ENCODE measurements at places on chromosomes 12 and 14.
A peak's percentile ranks its signal among the peaks of the same experiment; 100 is the strongest.

- DNase-seq = no peak
Observed at GRCh38 chr12:93970900-93971688, 177.3 kb upstream of the PLXNC1 start.

DNA sequence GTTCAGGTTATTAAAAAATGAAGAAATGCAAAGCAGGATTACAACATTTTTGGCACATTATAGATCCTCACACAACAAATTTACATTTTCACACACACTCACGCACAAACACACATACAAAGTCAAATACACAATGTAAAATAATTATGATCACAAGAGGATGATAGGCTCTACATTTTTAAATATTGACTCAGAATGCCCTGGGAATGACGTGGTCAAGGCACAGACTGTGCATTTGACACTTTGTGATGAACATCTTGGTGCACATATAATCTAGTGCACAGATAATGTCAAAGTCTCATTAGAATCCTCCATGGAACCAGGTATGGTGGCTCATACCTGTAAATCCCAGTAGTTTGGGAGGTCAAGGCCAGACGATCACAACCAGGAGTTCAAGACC is 49.4 kb downstream of the DPF3 start:
- DNase-seq = no peak

DNA sequence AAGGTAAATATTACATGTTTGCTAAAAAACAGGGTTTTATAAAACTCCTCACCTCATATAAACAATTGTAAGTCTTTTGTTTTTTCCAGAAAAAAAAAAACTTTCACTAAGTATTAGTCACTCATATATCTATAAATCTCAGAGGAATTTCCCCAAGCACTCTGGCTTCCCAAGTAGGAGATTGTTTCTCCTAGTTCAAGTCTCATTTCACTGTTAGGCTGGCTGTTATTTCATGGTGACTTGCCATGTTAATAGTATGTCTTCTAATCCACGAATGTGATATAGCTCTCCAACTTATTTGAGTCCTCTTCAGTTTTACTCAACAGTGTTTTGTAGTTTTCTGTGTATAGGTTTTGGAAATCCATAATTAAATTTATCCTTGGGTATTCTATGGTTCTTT is 61.6 kb downstream of the CAPZA3 start:
- no peak for DNase-seq

DNA sequence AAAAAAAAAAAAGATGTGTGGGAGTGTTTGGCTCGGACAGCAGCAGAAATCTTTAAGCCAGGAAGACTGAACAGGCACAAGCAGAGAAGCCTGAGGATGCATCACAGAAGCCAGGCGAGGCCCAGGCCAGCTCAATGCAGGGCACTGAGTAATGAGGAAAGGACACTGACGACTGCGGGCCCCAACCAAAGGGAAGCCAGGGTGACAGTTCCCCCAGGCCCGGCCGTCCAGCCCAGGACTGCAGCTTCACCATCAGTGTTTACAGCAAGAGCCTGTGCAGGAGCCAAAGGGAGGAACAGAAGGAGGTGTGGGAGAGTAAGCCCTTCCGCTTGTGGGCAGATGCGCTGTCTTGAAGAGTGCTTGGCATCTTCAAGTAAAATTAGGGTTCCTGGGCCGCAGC is 205.3 kb upstream of the SFSWAP start:
- DNase-seq = no peak

DNA sequence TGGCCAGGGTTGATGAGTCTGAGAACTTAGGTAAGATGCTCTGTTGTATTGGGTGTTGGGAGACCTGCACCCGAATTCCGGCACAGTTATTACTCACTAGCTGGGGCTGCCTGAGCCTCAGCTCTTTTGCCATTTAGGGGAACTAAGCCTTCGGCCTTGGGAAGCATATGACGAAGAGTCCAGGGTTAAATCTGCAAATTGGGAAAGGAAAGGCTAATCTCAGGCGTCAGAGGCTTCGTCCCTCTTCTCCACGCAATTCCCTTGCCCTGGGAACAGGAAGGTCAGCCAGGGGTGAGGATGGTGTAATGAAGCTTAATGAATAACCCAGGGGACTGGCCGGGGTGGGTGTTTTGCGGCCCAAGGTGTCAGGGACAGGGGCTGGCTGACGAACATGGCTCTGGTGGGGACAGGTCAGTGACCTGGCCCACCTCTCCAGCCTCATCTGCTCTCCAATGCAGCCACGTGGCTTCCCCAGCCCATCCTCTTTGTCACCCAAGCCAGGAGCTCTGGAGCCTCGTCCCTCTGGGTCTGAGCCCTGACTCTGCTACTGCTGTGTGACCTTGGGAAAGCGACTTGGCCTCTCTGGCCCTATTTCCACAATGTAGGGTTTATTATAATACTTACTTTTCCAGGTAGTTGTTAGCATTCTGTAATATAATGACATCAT is 3.8 kb upstream of the SDSL start:
- DNase-seq = no peak

DNA sequence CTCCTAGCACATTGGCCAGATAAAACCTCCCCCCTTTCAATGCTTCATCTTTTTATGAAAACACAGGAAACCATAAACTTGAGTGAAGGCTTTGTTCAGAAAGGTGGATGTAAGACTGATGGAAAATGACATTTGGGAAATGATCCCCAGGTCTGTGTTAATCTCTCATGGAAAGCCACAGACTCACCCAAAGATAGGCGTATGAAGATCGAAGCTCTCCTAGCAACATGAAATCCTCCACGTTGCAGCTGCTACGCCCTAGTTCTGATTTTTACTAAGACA is 63.4 kb upstream of the PTGR2 start:
- no peak for DNase-seq

- no peak for DNase-seq
Observed at GRCh38 chr14:94823556-94824341, 53.8 kb upstream of the GSC start.

DNA sequence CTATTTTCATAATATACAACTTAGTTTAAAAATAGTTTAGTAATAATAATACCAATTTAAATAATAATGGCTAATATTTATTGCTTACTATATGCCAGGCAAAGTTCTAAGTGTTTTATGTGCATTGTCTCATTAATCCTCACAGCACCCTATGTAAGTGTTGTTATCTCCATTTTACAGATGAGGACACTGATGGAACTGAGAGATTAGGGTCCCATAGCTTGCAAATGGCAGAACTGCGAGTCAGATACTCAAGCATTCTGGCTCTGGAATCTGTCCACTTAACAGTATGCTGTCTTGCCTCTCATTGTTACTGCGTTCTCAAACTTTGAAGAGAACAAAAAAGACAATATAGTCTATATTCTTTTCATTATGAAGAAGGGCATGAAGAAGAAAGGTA is 19.0 kb downstream of the AP5M1 start:
- no peak for DNase-seq

- DNase-seq = no peak
Observed at GRCh38 chr12:100767371-100767770, 27.2 kb upstream of the ANO4 start.

DNA sequence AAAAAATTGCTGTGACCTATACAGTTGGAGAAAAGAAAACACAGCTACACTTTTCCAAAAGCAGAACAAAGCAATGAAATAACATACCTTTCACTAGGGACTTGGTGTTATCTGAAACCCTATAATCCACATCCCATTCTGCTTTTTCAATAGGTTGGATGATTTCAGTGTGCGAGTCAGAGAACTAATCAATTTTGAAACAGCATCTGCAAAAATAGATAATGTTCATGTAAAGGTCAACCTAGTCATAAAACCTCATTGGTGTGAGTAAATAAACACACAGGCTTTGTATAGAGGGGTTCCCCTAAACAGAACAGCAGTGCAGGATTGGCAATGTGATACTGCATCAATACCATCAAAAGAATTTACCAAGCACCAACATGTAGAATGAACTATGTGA is 173.0 kb upstream of the G2E3 start:
- DNase-seq = peak; percentile 41

DNA sequence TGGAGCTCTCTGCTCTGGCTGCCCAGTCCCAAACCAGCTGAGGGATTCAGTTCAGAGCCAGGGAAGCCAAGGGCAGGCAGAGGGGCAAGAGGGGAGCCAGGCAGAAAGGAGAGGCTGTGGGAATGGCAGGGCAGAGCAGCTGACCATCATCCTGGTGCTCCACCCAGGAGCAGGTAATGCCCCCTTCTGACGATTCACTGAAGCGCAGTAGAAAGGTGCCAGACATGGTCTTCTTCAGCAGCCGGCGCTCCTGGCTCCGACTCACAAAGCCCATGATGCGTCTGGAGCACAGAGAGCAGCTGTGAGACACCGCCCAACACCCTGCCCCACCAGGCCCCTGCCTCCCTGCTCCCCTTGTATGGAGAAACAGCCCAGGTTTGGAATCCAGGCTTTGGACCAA is 8.0 kb downstream of the IL23A start:
- no peak for DNase-seq

DNA sequence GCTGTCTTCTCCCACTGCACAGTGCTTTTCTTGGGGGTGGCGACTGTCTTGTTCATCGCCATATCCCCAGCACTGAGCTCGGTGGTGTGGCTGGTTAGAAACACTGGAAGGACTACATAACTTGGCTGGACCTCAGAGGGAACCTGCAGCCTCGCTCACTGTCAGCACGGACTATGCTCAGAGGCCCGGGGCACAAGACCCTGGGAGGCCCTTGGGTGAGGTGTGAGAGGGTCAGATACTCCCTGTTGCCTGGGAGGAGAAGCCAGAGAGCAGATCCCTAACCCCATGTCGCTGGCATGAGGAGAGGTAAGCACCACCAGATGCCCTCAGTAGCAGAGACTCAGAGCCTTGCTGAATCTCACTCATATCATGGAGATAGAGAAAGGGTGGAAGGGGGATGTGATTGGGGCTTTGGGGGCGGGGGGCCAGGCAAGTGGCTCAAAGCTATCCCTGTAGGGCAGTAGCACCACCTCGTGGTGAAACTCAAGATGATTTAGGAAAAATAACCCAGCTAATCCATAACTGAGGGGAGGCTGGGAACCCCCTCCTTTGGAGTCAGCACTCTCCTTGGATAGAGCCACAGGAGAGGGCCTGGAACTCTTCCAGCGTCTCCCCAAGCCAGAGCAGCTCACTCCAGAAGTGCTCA is 18.7 kb upstream of the HDAC7 start:
- no peak for DNase-seq

DNA sequence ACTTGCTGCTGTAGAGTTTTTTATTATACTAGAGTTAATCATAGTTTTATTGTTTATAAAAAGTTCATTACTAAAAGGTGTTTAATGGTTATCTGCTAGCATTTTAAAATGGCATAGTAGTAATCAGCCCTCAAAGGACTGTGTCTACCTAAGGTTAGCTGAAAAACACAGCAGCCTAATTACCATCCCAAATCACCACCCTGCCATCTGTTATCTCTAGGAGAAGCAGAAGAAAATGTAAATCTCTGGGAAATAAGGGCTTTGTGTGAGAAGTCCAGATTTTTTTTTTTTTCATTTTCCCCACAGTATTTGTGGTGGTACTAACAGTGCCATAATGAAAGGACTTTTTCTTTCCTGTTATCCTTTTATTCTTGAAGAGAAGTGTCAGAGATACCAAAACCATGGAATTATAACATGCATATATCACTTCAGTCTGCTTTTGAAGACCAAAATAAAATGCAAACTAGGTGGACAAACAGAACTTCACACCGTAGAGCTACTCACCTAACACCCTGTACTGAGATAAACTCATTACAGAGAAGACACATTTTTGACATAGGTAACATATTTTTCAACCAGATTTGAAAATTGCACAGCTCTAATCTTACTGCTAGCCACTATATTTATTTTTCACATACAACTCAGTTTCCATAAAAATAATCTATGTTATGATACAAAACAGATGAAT is 876.2 kb downstream of the C12orf50 start:
- DNase-seq = no peak

DNA sequence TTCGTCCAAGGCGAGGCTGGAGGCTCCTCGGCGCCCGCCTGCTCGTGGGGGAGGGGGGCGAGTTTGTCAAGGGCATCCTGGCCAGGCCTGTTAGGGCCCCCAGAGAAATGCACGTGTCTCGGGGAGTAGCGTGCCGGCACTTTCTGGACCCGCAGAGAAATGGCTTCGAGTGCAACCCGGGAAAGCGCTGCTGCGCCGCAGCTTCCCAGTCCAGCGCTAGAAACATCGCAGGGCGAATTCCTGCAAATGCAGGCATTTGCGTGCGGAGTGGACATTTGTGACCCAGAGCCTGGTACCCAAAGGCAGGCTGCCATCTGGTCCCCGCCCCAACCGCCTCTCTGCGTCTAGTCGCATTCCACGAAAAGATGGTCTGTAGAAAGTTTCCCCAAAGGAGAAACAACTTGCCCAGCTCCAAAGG is 756 bp downstream of the LGR5 start:
- DNase-seq = peak; percentile 53

DNA sequence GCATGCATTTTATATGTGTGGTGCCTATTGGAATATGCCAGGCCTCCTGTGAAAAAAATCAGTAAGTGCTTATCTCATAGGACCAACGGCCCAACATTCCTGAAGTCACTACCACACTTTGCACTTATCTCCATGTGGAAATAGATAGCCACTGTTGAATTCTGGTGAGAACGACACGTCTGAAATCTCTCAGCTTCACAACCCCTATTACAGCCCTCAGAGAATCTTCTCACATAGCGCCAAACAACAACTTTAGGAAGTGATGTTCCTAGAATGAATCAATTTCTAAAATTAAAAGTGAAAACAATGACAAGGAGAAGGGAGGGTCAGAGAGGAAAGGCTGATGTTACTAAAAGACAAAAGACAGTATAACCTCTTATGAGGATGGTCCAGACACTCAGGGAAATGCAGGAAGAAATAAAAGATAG is 270.8 kb upstream of the BTG1 start:
- DNase-seq = no peak

DNA sequence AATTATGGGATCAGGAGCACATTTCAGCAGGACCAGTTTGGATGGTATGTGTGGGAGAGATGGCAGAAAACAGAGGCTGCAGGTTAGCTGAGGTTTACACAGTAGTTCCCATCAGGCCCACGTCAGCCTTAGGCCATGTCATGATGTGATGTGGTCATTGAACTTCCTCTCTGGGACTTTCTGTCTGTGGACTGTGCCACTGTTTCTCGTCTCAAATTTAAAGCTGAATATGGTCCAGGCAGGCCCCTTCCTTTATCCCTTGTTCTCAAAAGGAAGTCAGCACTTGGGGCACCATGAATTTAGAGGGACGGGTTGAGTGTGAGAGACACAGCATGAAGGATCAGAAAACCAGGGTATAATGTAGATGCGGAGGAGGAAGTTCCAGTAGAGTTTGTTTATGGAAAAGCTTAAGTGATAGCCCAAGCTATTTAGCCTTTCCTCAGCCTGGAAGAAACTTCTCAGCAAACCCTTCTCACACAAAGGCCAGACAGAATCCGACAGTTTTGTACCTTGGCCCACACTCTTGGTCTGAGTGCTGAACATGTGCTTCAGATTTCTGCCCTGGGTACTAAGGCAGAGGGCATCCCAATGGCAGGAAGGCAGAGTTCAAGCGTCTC is 3.6 kb upstream of the IGFBP6 start:
- no peak for DNase-seq

Measured in NCI-H345 (cell line).